ENCODE measurements at places on chromosomes 16 and 17. TPM values are rescaled to one million over a fixed set of nuclear protein-coding genes. Genes with fewer than 3 reads are reported as not detected.
A peak's percentile ranks its signal among the peaks of the same experiment; 100 is the strongest.

DNA sequence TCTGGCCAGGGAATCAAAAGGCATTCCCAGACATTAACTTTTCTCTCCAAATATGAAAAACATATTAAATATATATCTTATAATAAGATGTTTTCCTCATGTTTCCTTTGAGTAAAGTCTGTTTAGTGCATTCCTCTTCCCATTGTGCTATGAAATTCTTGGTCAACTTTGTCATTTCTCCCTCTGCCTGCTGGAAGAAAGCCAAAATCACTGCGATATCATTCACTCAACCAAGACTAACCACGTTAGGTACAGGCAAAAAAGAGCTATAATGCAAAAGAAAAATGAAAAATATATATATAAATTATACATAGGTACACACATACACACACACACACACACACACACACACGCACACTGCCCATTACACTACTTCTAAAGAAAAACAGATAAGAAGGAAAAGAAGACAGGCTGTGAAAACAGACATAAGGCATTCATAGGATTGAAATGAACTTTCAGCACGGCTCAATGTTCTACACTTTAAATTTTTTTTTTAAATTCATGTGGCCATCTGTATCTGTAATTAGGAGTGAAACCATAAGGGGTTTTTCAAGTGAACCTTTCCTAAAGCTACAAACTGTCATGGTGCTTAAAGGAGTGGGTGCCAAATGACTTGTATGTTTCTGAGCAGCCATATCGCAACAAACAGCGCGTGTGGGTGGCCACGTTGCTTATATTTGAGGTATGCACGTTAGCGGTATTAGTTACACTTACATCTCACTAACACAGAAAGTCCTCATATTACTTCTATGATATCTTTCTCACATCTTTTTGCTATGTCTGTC, 71.6 kb upstream of the PSMD7 start:
- H3K36me3 ChIP-seq = no peaks in the 10 kb centered on the region
- DNase-seq = no peak
- no peak overlapping the region for H3K27ac ChIP-seq
- H3K4me1 ChIP-seq = no peaks in the 10 kb centered on the region
- H3K4me3 ChIP-seq = no peak overlapping the region
- H3K27me3 ChIP-seq = peaks cover 20% of the 10 kb centered on the region

Gene SPATA32
- total RNA-seq = 0.48 TPM

DNA sequence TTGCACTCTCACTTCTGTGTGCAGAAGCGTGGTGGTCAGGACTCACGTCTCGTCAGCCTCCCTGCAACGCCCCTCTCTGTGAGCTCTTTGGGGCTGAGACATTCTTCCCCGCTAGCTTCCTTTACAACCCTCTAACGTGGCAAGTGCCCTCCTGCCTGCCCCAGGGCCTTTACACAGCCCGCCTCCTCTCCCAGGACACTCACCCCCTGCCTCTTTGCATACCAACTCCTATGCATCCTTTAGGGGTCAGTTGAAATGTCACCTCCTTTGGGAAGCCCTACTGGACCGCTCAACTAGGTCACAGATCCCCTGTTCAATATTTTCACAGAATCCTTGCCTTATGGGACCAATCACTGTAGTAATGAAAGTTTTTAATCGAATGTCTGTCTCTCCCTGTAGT, 61.4 kb downstream of the SDK2 start:
- no peaks in the 10 kb centered on the region for H3K36me3 ChIP-seq
- H3K27me3 ChIP-seq = peaks cover 98% of the 10 kb centered on the region
- no peak overlapping the region for H3K4me3 ChIP-seq
- H3K27ac ChIP-seq = no peak overlapping the region
- H3K4me1 ChIP-seq = no peaks in the 10 kb centered on the region

- H3K4me3 ChIP-seq = no peak overlapping the region
- no peaks in the 10 kb centered on the region for H3K4me1 ChIP-seq
- H3K27ac ChIP-seq = no peak overlapping the region
- peaks cover 48% of the 10 kb centered on the region for H3K36me3 ChIP-seq
- DNase-seq = peak; percentile 41
Observed at GRCh38 chr17:32461853-32462617, 17.7 kb downstream of the PSMD11 start.

- H3K27ac ChIP-seq = no peak overlapping the region
- no peaks in the 10 kb centered on the region for H3K36me3 ChIP-seq
- H3K4me3 ChIP-seq = no peak overlapping the region
- no peak for DNase-seq
- H3K27me3 ChIP-seq = peaks cover 94% of the 10 kb centered on the region
Observed at GRCh38 chr17:45940826-45941225, 46.5 kb downstream of the MAPT start.

Gene CFAP52
- total RNA-seq = not detected

Gene KRTAP4-6
- total RNA-seq = not detected

DNA sequence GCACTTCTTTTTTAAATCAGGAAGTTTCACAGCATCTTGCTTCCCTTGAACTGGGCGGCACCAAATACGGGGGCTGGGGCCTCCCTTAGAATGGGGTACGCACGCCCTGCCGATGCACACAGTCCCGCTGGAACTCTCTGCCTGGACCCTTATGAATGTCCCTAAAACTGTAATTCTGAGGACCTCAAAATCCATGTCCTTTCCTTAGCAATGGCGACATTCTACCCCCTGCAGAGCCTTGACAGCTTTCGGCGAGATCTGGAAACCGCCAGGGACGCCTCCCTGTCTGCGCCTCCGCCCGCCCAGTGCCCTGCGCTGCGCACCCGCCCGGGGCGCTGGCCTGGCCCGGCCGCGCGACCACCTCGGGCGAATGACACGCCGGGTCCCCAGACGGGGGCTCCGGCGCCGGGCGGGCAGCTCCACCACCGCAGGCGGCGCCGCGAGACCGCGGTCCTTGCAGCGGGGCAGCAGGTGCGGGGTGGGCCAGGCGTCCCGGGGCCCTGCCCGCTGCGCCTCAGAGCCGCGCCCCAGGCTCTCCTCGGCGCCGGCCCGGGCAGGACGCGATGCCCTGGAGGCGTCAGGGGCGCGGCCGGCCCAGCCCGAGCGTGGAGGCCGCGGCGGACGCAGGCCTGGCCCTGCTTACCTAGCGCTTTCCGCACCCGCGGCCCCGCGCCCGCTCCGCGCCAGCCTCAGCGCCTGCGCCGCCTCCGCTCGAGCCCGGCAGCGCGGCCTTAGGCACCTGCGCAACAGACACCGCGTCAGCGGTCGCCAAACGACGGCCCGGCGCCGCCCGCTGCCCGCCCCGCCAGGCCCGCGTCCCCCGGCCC, 548 bp downstream of the HAGH start:
- no peak for DNase-seq
- no peaks in the 10 kb centered on the region for H3K36me3 ChIP-seq
- peaks cover 28% of the 10 kb centered on the region for H3K4me1 ChIP-seq
- H3K27ac ChIP-seq = no peak overlapping the region
- H3K4me3 ChIP-seq = peak overlapping the region; percentile 74

Gene PRRT2
- total RNA-seq = 6.3 TPM

Gene TEKT3
- total RNA-seq = not detected

- no peak for DNase-seq
- H3K4me1 ChIP-seq = peaks cover 9% of the 10 kb centered on the region
- no peaks in the 10 kb centered on the region for H3K27me3 ChIP-seq
- H3K4me3 ChIP-seq = no peak overlapping the region
- no peaks in the 10 kb centered on the region for H3K36me3 ChIP-seq
- no peak overlapping the region for H3K27ac ChIP-seq
Observed at GRCh38 chr16:12160815-12161550, 184.4 kb downstream of the SNX29 start.

Gene CMTM1
- 9.4 TPM for total RNA-seq

GRCh38 chr17:81556175-81556691, 4.1 kb upstream of the FAAP100 start:
- no peaks in the 10 kb centered on the region for H3K36me3 ChIP-seq
- no peaks in the 10 kb centered on the region for H3K27me3 ChIP-seq
- no peak for DNase-seq
- no peak overlapping the region for H3K27ac ChIP-seq

DNA sequence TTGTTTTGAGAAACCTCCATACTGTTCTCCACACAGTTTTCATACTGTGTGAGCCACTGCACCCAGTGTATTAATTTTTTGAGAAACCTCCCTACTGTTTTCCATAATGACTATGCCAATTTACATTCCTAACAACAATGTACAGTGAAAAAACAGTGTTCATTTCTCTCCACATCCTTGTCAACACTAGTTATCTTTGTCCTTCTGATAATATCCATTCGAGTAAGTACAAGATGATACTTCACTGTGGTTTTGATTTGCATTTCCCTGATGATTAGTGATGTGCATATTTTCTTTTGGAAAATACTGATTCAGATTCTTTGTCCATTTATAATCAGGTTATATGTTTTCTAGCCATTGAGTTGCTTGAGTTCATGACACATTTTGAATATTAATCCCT, 462.0 kb downstream of the CDH11 start:
- no peak overlapping the region for H3K27ac ChIP-seq
- no peaks in the 10 kb centered on the region for H3K4me1 ChIP-seq
- DNase-seq = no peak
- no peaks in the 10 kb centered on the region for H3K27me3 ChIP-seq

GRCh38 chr16:19854543-19854876, 30.1 kb downstream of the GPRC5B start:
- H3K36me3 ChIP-seq = no peaks in the 10 kb centered on the region
- no peaks in the 10 kb centered on the region for H3K4me1 ChIP-seq
- no peak overlapping the region for H3K27ac ChIP-seq
- H3K27me3 ChIP-seq = no peaks in the 10 kb centered on the region
- no peak for DNase-seq

Gene RMI2
- total RNA-seq = 38.0 TPM

DNA sequence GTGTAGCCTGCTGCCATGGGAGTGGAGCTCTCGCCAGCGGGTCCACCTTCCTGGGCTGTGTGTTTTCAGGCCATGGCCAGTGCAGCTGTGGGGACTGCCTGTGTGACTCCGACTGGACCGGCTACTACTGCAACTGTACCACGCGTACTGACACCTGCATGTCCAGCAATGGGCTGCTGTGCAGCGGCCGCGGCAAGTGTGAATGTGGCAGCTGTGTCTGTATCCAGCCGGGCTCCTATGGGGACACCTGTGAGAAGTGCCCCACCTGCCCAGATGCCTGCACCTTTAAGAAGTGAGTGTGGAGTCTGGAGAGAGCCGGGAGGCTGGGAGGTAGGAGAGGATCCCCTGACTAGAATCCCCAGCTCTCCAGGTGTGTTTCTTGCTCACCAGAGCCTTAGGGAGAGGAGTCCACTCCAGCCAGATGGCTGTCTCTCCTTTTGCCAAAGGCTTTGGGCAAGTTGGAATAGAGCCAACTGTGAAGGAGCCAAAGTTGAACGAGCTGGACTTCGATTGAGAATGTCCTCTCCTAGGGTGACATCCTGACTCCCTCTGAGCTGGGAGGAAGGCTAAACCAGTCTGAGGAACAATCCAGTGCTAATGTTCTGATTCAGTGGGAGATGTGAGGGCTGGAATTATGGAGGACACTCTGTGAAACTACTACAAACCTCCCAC, 24.4 kb upstream of the EFCAB13 start:
- no peak for DNase-seq
- H3K4me1 ChIP-seq = peaks cover 21% of the 10 kb centered on the region
- no peak overlapping the region for H3K4me3 ChIP-seq
- 0 out of 2 replicates have a peak, but pooled peaks cover 7% of the 10 kb centered on the region for H3K36me3 ChIP-seq

DNA sequence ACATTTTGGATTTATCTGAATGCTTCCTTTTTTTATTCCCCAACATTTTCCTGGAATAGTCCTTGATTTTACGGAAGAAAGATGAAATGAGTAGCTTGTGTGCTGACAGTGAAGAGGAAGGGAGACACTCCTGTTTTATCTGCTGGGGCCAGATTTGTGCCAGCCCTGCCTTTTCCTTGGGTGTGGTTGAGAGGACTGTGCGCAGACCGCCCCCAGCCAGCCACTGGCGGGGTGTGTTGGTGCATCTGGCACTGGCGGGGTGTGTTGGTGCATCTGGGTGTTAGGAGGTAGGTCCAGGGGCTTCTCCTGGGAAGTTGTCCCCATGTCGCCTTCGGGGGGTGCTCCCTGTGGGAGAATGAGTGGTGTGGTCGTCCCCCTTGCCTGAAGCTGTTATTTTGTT, 39.5 kb downstream of the RAP1GAP2 start:
- H3K27me3 ChIP-seq = 0 out of 2 replicates have a peak, but pooled peaks cover 7% of the 10 kb centered on the region
- no peaks in the 10 kb centered on the region for H3K36me3 ChIP-seq
- H3K27ac ChIP-seq = no peak overlapping the region
- no peaks in the 10 kb centered on the region for H3K4me1 ChIP-seq

DNA sequence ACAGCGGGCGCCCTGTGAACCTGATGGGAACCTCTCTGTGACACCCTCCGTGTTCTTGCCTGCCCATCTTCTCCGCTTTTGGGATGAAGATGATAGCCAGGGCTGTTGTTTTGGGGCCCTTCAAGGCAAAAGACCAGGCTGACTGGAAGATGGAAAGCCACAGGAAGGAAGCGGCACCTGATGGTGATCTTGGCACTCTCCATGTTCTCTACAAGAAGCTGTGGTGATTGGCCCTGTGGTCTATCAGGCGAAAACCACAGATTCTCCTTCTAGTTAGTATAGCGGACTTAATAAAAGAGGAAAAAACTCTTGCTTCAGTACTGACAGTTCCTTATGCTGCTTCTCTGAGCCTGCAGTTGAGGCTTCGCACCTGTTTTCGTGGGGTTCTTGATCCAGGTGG, 10.5 kb downstream of the CDK5RAP3 start:
- H3K36me3 ChIP-seq = peaks cover 31% of the 10 kb centered on the region
- no peak overlapping the region for H3K4me3 ChIP-seq
- H3K27ac ChIP-seq = no peak overlapping the region
- no peak for DNase-seq
- H3K4me1 ChIP-seq = no peaks in the 10 kb centered on the region
- H3K27me3 ChIP-seq = no peaks in the 10 kb centered on the region

- H3K36me3 ChIP-seq = no peaks in the 10 kb centered on the region
- no peaks in the 10 kb centered on the region for H3K27me3 ChIP-seq
- no peak overlapping the region for H3K27ac ChIP-seq
- no peaks in the 10 kb centered on the region for H3K4me1 ChIP-seq
- peak; percentile 46 for DNase-seq
Observed at GRCh38 chr17:19781488-19782458, 33.7 kb upstream of the ALDH3A1 start.

DNA sequence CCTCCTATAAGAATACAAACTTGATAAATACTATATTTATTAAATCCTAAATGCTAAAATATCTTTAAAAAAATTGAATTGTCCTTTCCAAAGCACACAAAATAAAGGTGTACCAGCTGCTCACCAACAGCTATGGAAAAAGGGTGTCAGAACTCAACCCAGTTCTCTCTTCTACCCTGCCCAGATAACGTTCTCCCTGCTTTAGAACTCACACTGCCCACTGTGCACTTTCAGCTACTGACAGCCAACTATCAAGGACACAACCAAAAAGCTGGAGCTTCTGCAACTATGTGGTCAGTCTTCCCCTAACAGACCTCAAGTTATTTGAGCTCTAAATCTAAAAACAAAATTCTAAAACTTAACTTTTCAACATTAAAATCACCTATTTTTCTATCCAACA, 13.7 kb downstream of the AP1G1 start:
- H3K27ac ChIP-seq = no peak overlapping the region
- H3K4me3 ChIP-seq = no peak overlapping the region
- no peak for DNase-seq
